Fibroblast of mammary gland (primary cell): ENCODE measurements at places on chromosomes 7 and 10.

- no peak for DNase-seq
Measured at GRCh38 chr10:119336599-119336998, 129.2 kb downstream of the GRK5 start.

DNA sequence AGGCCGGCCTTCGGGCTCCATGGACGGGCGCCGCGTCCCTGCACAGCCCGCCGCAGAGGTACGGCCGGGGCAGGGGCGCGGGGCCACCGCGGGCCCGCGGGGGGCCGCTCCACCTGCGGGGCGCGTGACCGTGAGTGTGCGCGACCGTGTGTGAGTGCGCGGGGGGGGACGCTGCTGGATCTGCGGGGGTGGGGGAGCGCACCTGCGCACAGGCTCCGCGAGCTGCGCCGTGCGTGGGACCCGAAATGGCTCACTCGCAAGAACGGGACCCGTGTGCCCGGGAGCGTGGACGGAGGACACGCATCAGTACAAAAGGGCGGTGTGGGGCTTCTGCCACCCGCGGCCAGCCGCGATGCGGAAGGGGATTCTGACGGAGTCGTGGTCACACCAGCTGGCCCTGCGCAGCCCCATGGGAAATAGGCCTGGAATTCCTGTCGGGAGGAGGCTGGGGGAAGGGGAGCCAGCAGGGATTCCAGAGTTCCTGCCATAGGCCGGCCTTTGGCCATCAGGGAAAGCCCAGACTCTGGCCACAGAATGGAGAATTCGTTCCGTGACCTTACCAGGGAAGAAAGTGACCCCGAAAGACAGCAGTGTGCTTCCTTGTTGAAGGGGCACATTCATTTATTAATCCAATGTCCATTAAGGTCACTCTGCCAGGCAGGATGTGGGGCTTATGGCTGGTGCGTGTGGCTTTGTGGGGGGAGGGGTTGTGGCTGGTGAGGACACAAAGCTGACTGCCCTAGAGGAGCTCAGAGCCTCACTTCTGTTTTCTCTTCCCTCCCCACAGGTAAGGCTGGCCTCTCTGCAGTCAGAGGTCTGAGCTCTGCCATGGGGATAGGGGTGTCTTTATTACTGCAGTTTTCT, 494 bp downstream of the REPIN1 start:
- DNase-seq: peak; percentile 51

- DNase-seq: peak; percentile 70
Measured at GRCh38 chr10:77974396-77975074, 48.0 kb upstream of the DLG5 start.

GRCh38 chr7:50690541-50691011, 92.1 kb downstream of the GRB10 start:
- DNase-seq: peak; percentile 36

DNA sequence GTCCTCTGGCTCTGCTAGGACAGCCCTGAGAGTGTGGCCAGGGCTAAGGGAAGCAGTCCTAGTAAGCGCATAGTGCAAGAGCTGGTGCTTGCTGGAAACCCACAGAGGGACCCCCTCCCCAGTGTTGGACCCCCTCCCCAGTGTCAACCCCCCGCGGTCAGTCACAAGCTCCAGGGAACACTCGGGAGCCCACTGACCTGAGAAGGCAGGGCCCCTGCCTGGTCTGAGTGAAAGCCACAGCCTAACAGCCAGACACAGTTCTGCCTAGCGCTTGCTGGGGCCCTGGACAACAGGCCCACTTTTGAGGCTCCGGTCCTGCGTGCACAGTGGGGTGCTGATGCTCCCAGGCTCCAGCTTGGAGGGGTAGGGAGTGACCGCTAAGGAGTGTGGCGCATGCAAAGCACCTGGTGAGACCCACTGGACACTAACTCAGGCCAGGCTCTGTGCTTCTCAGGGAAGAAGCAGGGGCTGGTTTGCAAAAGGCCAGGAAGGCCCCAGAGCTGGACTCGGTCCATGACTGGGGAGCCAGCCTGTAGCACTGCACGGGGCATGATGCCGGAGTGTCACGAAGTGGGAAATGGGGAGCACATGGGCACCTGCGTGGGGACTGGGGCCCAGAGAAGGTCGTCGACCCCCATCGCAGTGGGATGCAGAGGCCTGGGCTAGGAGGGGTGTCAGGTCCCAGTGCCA, 175.8 kb upstream of the PPP2R2D start:
- no peak for DNase-seq

GRCh38 chr7:102024005-102024768, 206.8 kb downstream of the CUX1 start:
- DNase-seq: no peak

DNA sequence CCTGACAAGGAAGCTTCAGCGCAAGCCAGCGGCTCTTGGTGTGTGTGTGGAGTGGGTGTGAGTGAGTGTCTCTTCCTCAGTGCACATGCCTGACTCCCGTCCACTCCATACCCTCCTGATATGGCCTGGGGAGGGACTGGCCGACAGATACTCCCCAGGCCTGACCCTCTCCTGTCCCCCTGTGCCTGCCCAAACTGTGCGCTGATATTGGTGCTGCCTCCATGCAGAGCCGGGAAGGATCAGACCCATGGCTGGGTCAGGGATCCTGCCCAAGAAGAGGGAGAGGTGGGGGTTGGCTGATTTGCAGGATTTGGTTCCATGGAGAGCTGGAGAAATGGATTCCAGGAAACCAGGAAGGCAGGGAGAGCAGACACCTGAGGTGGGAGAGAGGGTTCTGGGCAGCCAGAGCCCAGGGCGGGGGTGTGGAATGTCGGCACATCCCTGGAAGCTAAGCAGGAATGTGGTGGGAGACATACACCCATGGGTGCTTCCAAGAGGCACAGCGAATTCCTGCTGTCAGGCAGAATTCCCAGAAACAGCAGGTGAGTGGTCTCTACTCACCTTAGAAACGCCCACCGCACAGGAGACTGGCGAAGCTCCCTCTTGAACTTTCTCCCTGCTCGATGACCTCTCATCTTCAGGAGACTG, 6.3 kb downstream of the CALML5 start:
- no peak for DNase-seq

- DNase-seq: peak; percentile 7
Measured at GRCh38 chr10:60664859-60665258, 113.4 kb upstream of the CDK1 start.
